PC-3 (cell line): ENCODE measurements at places on chromosomes 12 and 14. TPM values are rescaled to one million over a fixed set of nuclear protein-coding genes. Genes with fewer than 3 reads are reported as not detected.

Gene CYP46A1
- total RNA-seq = 0.52 and 1.2 TPM in 2 replicates

Gene C1QL4
- total RNA-seq = 5.3 and 6.9 TPM in 2 replicates

Gene C14orf39
- 0.17 and 0.47 TPM in 2 replicates for total RNA-seq

Gene SYNDIG1L
- total RNA-seq = not detected in 2 replicates

Gene KRT82
- 0.29 TPM in 1 of 2 replicates, not detected in the other for total RNA-seq

Gene VDR
- 19.6 and 19.9 TPM in 2 replicates for total RNA-seq

Gene TPH2
- total RNA-seq = not detected in 2 replicates

Gene GNS
- total RNA-seq = 55.1 TPM in 2 replicates

Gene ERP29
- 90.2 and 97.2 TPM in 2 replicates for total RNA-seq
